ENCODE measurements at places on chromosomes 6 and 20.

DNA sequence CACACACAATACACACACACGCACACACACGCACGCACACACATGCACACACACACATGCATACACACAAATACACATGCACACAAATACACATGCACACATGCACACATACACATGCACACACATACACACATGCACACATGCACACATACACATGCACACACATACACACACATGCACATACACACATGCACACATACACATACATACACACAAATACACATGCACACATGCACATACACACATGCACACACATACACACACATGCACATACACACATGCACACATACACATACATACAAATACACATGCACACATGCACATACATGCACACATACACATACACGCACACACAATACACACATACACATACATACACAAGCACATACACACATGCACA lies 175.4 kb upstream of the RREB1 start:
- no peak for DNase-seq

GRCh38 chr20:37981568-37981967 lies 51.7 kb downstream of the TTI1 start:
- peak; percentile 31 for DNase-seq

DNA sequence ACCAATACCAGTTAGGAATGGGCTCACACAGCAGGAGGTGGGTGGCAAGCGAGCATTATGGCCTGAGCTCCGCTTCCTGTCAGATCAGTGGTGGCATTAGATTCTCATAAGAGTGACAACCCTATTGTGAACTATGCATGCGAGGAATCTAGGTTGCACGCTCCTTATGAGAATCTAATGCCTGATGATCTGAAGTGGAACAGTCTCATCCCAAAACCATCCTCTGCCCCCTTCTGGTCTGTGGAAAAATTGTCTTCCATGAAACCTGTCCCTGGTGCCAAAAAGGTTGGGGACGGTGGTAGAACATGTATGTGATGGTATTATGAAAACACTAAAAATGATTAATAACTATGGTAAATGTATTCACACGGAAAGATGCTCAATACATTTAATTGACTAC lies 99.7 kb upstream of the HIVEP1 start:
- no peak for DNase-seq

DNA sequence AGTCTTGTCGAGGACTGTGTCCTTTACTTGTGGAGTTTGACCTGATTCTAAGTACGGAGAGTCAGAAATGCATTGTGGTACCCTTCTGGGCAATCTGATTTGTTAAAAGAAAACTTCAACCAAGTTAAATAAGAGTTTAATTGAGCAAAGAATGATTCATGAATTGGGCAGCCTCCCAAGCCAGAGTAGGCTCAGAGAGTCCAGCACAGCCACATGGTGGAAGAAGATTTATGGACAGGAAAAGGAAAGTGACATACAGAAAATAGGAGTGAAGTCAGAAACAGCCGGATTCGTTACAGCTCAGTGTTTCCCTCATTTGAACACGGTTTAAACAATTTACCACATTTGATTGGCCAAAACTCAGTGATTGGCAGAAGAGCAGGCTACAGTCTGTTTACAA lies 329.2 kb downstream of the DHX35 start:
- no peak for DNase-seq

GRCh38 chr6:158766621-158767455 lies 52.3 kb downstream of the EZR start:
- no peak for DNase-seq

DNA sequence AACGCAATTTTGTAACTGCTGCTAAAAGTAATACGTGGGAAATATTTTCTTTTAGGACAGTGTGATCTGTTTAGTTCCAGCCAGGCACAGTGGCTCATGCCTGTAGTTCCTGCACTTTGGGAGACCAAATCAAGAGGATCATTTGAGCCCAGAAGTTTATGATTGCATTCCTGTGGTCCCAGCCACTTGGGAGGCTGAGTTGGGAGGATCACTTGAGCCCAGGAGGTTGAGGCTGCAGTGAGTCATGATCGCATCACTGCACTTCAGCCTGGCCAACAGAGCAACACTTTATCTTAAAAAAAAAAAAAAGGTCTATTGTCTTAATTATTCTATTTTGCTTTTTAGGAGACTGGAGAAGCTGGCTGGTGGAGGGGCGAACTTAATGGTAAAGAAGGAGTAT lies 101.5 kb downstream of the CD2AP start:
- no peak for DNase-seq

DNA sequence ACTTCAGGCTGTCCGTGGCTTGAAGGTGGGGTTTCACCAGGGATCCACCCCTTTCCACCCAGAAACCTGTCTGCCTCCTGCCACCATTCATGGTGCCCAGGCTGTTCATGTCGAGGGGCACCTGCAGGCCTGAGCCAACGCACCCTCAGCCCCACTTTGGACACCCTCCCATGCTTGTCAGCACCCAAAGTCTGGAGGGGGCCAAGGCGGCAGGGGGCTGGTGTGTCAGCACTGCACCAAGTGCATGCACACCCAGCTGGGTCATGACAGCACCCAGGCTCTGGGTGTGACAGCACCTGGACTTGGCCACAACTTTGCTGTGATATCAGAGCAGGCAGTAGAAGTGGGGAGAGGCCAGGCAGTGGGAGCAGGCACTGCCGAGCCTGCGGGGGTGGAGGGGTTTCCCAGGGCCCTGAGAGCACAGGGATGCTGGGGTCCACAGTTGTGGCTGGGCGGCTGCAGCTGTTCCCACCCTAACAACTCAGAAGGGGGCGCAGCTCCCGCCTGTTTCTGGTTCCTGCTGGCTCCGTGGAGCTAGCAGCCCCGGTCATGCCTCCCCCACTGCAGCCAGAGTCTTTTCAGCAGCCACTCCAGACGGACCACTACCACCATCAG lies 33.3 kb upstream of the GRM4 start:
- DNase-seq = no peak

- DNase-seq = no peak
Observed at GRCh38 chr20:57804470-57805250, 94.8 kb upstream of the PMEPA1 start.

- no peak for DNase-seq
Observed at GRCh38 chr6:159880412-159880975, 10.3 kb upstream of the MAS1 start.

DNA sequence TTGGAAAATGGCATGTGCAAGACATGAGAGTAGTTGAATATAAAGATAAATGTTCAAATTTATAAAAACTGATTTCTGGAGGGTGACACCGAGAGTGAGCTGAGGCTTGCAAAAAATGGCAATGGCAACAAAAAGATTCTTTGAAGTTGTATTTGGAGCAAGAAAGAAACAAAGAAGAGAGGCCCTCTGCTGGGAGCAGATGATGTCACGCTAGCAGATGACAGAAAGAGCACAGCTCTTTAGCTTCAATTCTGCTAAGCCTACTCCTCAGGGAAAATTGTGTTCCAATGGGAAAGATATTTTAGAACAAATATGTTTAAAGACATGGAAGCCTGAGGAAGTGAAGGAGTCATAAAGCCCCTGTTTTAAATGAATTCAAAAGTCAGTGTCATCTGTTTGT lies 125.3 kb upstream of the NOX3 start:
- DNase-seq = no peak

GRCh38 chr6:109263873-109264700 lies 118.2 kb downstream of the CD164 start:
- no peak for DNase-seq

DNA sequence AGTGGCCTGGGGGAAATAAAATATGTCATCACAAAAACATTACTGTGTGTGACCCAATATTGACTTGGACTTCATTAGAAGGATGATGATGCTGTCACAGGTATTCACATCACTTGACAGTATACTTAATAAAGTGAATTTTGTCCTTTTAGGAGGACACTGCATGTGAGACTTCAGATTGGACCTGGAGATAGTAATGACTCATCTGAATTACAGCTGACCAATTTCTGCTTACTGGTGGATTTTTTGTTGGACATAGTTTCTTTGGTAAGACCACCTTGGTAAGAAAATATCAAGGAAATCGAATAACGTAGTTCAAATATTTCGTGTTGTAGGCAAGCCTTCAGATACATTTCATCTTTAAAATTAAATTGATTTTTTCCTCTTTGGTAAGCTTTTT lies 57.1 kb downstream of the DOP1A start:
- no peak for DNase-seq

DNA sequence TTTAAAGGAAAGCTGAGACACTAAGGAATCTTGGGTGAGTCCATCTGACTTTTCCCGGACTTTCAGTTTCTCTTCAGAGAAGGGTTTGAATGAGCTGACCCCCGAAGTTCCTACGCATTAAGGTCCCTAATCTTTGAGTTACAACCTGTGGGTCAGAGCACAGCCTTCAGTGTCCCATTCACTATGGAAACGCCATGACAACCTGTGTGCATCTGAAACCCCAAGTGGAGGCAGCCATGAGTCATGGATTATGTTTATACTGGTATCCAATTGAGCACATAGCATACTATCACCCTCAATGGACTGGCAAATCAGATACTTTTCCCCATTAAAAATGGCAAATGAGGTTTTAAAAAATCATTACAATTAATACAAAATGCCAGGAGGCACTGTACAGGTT lies 11.4 kb downstream of the MYLK4 start:
- no peak for DNase-seq

DNA sequence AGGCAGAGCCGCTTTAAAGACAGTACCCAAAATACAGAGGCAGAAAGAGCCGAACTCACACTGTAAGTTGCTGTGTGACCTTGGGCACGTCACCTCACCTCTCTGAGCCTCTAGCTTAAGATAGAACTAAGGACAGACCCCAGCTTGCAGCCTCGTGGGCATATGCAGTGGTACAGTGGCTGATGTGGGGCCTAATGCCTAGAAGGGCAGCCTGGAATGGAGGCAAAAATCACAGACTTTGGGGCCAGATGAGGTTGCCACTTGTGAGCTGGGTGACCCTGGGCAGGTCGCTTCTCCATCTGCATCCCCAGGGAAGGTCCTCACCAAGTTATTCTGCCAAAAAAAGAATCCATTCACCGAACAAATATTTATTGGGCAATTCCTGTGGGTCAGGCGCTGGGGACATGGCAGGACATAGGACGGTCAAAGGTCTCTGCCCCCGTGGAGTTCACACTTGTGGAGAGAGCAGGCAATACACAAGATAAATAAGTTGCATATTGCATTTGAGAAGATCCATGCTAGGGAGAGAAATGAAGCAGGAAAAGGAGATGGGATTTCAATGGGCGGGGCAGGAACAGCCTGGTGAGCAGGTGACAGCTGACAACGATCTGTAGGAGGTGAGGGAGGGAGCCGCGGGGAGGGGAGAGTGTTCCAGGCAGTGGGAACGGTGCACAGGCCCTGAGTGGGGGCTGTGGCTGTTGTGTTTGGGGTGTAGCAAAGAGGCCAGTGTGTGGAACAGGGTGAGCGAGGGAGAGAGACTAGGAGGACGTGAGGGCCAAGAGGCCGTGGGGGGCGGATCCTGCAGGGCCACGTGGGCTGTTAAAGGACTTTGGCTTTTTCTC lies 115.2 kb downstream of the CEBPB start:
- no peak for DNase-seq

DNA sequence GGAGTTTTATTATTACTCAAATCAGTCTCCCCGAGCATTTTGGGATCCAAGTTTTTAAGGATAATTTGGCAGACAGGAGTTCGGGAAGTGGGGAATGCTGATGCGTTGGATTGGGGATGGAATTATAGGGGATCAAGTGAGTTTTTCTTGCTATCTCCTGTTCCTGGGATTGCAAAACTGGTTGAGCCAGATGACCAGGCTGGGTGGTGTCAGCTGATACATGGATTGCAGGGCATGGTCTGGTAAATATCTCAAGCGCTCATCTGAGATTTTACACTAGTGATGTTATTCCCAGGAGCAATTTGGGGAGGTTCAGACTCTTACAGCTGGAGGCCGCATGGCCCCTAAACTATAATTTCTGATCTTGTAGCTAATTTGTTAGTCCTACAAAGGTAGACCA lies 54.7 kb downstream of the ENPP1 start:
- no peak for DNase-seq

- no peak for DNase-seq
Observed at GRCh38 chr6:1321738-1322137, 9.8 kb downstream of the FOXQ1 start.

DNA sequence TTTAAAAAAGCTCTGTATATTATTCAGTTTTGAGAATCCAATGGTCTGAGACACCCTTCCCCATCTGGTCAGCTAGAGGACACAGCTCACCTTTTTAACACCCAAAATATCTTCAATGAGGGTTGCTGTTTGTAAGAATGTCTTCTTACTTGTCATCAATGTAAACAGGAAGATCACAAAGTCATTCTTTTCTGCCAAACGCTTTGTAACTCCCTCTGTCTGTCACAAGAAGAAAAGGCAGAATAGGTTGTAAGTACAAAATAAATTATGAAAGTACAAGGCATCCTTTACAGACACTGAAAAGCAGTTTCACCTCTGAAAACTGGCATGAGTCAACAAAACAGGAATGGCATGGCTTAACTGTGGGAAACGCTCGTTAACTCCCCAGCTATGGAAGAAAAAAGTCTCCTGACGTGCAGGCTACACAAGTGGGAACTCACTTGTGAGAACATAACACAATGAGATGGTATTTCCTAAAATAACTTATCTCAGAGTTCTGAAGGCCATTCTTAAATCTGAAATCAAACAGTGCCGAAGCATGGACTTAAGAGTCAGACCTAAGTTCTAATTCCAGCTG lies 42.7 kb downstream of the TRPC4AP start:
- DNase-seq = no peak

GRCh38 chr20:48613926-48614325 lies 213.9 kb downstream of the PREX1 start:
- no peak for DNase-seq

- DNase-seq = no peak
Observed at GRCh38 chr20:51190783-51191180, 167.9 kb upstream of the KCNG1 start.

- no peak for DNase-seq
Observed at GRCh38 chr6:17035257-17036064, 66.4 kb upstream of the STMND1 start.

DNA sequence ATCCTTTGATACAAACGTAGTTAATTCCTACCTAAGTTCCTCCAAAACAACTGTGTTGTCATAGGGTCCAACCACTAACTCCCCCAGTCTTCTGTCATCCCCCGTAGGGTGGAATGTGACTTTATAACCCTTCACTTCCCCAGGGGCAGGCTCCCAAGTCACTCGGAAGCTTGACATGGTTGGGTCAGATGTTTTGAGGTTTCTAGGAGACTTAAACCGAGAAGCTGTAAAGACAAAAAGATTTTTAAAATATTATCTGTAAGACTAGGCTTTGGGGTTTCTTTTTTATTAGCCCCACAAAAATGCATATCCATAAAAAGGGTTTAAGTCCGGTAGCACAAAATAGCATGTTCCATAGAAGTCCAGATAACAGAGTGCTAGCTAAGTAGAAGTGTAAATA lies 50.2 kb downstream of the COL12A1 start:
- DNase-seq = no peak

Measured in vagina (tissue), 2 donors.